ENCODE measurements at places on chromosomes 5 and 9.

- DNase-seq = no peak
Measured at GRCh38 chr5:146339715-146340259, 1.1 kb downstream of the POU4F3 start.

GRCh38 chr5:77761606-77762005, 14.5 kb downstream of the TBCA start:
- no peak for DNase-seq

GRCh38 chr9:81686614-81687520, 2.5 kb downstream of the TLE1 start:
- DNase-seq = no peak

GRCh38 chr5:151764801-151765200, 6.4 kb upstream of the ATOX1 start:
- no peak for DNase-seq

DNA sequence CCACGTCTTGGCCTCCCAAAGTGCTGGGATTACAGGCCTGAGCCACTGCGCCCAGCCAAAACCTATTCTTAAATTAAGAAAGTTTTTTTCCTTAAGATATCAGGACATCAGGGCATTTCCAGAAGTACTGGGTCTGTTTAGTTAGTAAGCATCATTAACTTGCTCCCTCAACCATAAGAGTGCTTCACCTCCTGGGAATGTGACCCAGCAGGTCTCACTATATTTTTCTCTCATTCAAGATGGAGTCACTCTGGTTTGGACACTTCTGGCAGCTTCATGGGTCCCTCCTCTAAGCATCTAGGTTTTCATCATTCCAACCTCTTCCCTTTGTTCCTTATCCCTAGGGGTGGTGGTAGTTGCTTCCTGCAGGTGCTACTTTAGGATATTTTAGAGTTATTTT, 10.3 kb upstream of the BRD3OS start:
- no peak for DNase-seq

GRCh38 chr5:131633830-131634229, 1.2 kb downstream of the RAPGEF6 start:
- DNase-seq = no peak

DNA sequence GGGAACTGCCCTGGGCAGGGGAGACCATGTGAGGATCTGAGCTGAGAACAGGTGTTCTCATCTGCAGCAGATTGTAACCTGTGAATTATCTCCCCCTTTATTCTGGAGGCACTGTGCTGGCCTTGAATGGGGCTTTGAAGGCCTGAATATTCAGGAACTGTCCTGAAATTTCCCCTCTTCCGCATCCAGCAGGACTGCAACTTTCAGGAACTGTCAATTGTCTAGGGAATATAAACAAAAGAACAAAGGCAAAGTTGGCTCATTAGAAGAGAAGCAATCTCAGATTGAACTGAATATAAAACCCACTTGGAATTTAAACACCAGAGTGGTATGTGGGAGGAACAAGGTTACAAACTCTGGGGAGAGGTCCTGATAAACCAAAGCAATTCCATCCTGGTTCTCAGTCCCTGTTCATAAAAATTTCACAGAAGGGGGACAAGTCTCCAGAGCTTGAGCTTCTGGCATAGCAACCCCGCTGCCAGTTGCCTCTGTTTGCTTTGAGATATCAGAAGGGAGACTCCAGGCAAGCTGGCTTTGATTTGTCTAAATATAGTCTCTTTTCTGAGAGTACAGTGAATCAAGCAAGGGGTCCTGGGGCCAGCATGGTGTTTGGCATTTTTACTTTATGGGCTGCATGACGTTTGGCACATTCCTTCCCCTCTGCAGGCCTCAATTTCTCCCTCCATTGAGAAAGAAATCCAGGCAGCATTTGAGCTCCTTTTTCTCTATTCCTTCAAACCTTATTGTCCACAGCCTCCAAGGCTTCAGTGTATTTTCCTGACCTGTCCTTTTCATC, 47.5 kb downstream of the ADRB2 start:
- no peak for DNase-seq

GRCh38 chr9:135251996-135252760, 164.7 kb downstream of the OLFM1 start:
- DNase-seq = no peak

- DNase-seq = no peak
Measured at GRCh38 chr5:37189355-37189754, 59.8 kb downstream of the CPLANE1 start.

DNA sequence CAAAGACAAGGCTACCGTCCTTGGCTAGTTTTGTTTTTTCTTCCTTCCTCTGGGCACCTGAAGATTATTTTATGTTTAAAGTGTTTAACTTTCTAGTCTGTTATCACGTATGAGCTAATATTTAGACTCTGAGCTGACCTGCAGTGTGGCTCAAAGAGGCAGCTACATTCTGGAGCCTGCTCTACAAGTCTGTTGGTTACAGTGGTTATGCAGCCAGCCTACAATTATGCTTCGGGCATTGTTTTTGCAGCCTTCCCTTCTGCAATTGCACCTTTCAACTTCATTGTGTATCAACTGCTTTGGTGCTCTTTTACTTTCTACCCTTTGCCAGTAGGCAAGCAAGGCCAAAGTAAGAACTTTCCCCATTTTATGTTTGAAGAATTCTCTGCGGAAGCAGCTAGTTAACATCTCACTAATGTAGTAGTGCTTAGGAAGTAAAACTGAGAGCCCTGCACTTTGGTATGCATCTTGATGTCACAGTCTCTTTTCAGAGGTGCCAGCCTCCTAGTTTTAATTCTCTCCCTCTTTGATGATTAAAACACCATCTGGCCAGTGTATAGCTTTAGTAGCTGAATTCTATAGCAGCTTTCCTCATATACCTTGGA, 322.1 kb downstream of the FAM170A start:
- DNase-seq = no peak

GRCh38 chr9:36399980-36400331, at the start of gene RNF38:
TSS of gene RNF38 (minus strand) at chr9:36400269. CDS start at chr9:36400108, 161 bp downstream.
- DNase-seq = no peak

DNA sequence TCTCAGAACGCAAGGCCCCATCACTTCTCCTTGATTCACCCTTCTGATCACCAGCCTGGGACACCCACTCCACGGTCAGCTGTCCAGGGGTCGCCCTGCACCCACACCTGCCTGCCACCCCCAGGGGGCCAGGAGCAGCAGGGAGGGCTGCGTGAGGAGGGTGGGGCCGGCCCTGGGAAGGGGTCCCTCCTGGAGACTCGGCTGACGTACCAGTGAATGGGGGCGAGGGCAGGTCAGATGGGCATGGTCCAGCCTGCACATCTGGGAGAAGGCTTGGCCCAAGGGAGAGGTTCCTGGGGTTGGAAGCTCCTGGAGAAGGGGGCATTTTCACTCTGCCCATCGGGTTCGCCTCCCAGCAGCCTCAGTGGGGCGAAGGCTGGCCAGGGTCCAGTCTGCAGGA, 21.8 kb upstream of the SARDH start:
- DNase-seq = no peak

DNA sequence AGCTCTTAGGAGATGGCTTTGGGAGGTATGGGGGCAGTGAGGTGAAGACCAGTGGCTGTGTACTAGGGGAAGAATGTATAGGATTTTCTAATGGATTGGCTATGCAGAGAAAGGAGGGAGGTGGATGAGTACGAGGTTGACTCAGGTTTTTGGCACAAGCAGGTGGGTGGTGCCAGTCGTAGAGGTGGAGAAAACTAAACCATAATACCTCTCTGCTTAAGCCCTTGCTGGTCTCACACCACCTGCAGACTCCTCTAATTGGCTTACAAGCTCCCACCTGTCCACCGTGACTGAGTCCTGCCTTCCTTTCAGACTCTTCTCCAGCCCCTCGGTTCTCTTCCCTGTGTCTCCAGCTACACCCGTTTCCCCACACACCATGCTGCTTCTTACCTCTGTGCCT, 521.7 kb upstream of the CLINT1 start:
- DNase-seq = no peak

- no peak for DNase-seq
Measured at GRCh38 chr9:14616188-14616982, 76.8 kb downstream of the ZDHHC21 start.

DNA sequence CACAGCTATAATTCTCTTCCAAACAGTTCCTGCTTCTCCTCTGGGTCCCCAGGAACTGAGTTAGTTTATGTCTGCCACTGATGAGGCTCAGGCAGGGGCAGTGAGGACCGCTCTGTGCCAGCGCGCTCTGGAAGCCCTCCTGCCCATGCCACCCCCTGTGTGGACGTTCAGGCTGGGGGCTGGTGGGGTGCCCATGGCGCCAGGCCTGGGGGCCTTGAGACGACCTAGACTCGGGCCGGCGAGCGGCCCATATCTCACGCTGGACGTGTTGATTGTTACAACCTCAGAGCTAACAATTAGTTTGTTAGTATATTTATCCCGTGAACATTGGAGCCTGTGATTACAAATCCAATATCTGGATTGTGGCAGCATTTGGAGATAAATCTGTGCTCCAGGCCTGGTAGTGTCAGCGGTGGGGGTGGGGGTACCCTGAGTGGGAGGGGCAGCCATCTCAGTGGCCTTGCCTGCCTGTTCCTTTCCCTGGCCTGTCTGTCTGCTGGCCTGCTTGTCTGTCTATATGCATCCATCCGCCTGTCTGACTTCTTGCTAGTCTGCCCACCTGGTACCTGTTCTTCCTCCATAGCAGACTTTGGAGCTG, 256.5 kb upstream of the MVB12B start:
- DNase-seq = no peak

- DNase-seq = no peak
Measured at GRCh38 chr5:96995419-96995818, 59.5 kb downstream of the LNPEP start.

- DNase-seq = no peak
Measured at GRCh38 chr5:113058706-113059226, 82.2 kb downstream of the DCP2 start.

GRCh38 chr5:120991569-120991968, 527.5 kb downstream of the PRR16 start:
- DNase-seq = no peak

- no peak for DNase-seq
Measured at GRCh38 chr5:78971998-78972397, 13.1 kb downstream of the ARSB start.

DNA sequence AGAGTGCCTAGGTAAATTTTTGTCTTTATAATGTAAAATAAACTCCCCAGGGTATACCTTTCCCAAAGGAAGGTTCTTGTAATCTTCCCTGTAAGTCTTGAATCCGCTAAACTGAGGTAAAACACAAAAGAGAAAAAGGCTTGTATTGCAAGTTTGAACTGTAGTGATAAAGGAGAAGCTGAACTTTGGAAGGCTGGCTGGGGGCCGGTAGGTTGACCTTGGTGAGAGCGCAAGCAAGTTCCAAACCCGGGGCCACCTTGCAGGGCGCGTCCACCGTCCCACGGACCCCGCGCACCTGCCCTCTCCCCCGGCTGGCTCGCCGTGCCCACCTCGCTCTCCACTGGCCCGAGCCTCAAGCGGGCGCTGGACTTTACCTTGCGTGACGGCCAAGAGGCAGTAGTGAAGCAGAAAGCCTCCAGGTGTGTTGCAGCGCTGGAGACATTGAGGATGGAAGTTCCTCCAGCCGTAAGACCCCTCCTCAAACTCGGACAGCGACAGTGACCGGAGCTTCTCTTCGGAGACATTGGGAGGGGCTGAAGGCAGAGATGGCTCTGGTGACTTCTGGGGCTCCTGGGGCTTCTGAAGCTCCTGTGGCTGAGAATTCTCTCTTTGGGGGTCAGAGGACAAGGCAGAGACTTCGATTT, 428 bp downstream of the SLCO4C1 start:
- DNase-seq = no peak

DNA sequence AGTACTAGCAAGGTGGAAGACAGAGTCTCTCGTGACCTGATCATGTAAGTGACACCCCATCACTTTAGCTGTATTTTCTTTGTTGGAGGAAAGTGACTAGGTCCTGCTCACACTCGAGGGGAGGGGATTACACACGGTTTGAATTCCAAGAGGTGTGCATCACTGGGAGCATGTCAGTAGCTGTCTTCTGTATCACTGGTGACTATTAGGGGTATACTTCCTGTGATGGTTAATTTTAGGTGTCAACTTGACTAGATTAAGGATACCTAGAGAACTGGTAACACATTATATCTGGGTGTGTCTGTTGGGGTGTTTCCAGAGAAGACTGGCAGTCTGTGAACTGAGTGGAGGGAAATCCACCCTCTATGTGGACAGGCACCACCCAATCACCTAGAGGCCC, 22.5 kb downstream of the FOXD1 start:
- no peak for DNase-seq

DNA sequence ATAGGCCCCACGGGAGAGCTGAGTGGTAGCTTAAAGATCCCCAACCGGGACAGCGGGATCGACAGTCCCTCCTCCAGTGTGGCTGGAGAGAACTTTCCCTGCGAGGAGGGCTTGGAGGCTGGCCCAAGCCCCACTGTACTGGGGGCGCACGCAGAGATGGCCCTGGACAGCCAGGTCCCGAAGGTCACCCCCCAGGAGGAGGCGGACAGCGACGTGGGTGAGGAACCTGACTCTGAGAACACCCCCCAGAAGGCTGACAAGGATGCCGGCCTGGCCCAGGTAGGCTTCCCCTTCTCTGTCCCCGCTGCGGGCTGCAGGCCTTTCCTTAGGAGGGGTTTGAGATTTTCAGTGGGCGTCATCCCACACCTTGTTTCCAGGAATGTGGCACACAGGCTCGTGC, 29.1 kb downstream of the FGD3 start:
- DNase-seq = no peak
